ENCODE measurements at places on chromosomes 2 and 18.

- peak; percentile 35 for DNase-seq
Observed at GRCh38 chr18:32771871-32772580, 797 bp downstream of the KLHL14 start.

GRCh38 chr2:105526000-105526925 is 127.4 kb upstream of the FHL2 start:
- DNase-seq: no peak

DNA sequence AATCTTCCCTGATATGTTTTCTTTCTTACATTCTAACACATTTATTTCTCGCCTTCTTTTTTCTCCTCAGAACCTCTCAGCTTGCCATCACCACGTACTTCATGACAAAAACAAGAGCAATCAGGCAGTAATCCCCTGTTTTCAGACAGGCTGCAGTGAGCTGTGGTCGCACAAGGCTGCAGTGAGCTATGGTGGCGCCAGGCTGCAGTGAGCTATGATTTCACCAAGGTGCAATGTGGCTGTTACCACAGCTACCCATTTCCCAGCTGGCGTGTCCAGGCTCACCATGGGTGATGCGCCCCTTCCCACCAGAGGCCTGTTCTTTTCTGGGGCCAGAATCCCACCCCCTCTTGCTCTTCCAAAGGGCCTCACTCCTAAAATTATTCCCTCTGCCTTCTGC is 25.8 kb downstream of the TCF23 start:
- no peak for DNase-seq

DNA sequence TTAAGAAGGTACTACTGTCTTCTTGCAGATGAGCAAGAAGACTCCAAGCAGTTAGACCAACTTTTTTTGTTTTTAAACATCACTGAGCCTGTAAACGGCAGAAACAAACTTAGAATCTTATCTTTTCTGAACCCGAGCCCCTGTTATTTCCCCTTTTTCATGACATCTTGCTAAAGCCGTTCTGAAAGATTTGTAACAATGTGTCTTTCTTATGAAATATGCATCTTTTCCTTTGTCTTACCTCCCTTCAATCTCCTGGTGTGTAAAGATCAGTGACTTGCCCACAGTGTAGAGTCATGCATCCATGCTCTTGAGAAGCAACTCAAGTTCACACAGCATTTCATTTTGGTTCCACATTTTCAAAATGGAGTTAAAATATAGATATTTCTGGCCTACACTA is 288.8 kb upstream of the CELF4 start:
- no peak for DNase-seq

- no peak for DNase-seq
Observed at GRCh38 chr18:70232261-70232660, 26.8 kb upstream of the RTTN start.

GRCh38 chr2:219870041-219870440 is 242.6 kb downstream of the SLC4A3 start:
- no peak for DNase-seq
